ENCODE measurements at places on chromosomes 1 and 21.

DNA sequence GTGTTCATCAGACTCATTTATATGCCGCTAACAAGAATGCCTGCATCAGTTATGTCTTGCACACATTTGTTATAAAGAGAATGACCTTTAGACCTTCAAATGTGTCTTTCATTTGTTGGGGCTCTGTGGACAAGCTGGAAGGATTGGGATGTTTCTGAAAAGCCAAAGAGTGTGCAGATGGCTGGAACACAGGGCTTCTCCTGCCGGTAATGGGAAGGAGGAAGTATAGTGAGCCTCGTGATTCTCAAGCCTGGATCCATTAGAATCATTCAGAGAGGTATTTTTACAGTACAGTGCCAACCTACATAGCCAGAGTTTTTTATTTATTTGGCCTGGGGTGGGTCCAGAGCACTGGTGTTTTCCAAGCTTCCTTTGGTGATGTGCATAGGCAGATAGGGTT lies 40.6 kb upstream of the ATP1A1 start:
- DNase-seq: no peak

DNA sequence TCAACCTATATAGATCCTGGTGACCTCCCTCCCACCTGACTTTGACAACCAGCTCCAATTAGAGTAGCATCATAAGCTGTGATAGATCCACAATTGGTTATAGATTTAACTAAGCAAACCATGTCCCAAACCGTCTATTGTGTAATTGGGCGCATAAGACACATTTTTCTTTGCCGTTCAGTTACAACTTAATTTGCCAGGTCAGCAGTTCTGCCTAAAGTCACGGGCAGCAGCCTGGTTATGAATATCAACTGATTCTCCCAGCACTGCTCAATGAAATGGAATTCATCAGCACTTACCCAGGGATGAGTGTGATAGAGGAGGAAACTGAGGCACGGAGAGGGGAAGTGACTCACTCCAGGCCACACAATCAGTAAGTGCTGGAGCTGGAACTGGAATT lies 73.4 kb downstream of the KLHDC7A start:
- DNase-seq: no peak

DNA sequence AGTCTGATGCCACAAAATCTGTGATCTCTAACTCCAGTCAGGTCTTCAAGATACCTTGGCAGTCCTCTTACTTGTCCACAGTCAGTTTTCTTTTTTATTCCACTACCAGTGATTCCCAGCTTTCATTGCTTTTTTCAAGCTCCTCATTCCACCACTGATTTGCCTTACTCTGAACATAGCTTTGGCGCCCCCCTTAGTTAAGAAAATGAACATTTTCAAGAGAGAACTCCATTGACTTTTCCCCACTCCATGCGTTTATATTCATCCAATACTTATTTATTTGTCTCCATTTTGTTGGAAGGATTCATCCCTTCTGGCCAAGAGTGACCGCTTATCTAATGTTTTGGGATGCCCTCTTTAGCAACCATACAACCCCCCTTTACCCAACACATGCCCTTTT lies 33.9 kb upstream of the IPO9 start:
- DNase-seq: no peak

GRCh38 chr1:206839006-206839560 lies 26.3 kb upstream of the IL20 start:
- no peak for DNase-seq

- peak; percentile 70 for DNase-seq
These were observed 38.7 kb upstream of the TTC34 start for GRCh38 chr1:2840036-2840809.

GRCh38 chr1:9477535-9477934 lies 61.7 kb upstream of the SLC25A33 start:
- no peak for DNase-seq

GRCh38 chr21:17848228-17848627 lies 29.1 kb upstream of the C21orf91 start:
- no peak for DNase-seq

Data from CD4-positive, alpha-beta T cell treated with Interleukin-15 for 1 hour (primary cell).